ENCODE measurements at places on chromosomes 16 and 17.
A peak's percentile ranks its signal among the peaks of the same experiment; 100 is the strongest.

DNA sequence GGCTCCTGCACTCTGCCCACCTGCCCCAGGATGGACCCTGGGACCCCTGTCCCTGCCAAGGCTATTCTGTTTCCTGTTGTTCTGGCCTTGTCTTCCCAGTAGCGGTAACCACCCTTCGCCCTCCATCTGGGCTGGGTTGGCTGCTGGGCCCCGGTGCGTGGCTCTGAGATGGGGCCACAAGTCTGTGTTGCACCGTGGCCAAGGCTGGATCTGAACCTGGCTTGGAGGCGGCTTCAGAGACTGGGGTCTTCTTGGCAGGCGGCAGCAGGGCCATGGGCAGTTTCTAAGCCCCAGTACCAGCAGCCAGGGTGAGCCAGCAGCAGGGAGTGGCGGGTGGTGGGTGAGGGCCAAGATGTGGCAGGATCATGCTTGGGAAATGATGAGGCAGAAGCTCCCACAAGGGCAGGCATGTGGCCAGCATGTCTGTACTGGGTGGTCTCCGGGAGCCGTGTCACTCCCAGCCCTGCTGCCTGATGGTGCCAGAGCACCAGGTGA, 12.6 kb downstream of the MAP2K3 start:
- DNase-seq = no peak

GRCh38 chr17:41686281-41686680, 2.4 kb upstream of the EIF1 start:
- DNase-seq = no peak

GRCh38 chr17:59420901-59421300, 89.4 kb downstream of the YPEL2 start:
- no peak for DNase-seq

DNA sequence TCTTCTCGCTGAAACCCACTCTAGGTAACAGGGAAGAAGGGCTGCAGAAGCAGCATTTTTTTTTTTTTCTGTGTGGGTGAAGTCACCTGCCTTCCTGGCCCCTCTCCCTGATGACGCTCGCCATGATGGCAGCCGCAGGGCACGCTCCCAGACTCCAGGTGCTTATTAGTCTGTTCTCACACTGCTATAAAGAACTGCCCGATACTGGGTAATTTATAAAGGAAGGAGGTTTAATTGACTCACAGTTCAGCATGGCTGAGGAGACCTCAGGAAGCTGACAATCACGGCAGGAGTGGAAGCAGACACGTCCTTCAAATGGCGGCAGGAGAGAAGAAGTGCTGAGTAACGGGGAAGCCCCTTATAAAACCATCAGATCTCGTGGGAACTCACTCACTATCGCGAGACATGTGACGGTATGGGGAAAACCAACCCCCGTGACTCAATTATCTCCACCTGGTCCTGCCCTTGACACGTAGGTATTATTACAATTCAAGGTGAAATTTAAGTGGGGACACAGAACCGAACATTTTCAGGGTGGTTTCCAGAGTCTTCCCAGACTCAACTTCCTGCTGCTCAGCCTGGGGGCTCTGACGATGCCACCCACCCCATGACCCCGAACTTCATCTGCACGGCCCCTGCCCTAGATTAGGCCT, 34.9 kb upstream of the NLRP1 start:
- DNase-seq = no peak

DNA sequence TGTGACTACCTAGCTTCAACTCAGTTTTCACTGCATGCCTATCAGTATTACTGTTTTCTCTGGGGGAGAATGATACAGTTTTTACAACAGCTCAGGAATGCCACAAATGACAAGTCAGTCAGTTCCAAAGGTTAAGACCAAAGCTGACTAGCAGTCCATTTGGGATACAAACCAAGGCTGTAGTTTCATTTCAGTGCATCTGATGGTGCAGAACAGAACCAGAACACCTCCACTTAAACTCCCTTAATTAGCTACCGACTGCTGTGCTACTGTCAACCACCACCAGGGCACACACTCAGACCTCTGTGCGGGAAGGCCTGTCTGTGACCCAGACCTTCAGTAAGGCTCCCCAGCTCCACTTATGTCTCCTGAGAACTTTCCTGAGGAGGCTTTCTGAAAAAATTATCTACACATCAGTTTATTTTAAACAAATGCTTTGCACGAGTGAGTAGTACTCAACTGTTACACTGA, 20.4 kb downstream of the NFE2L1 start:
- DNase-seq = no peak

GRCh38 chr17:74078363-74078941, 125.0 kb upstream of the RPL38 start:
- DNase-seq = no peak

GRCh38 chr17:78341559-78342448, 18.1 kb downstream of the SOCS3 start:
- DNase-seq = no peak

DNA sequence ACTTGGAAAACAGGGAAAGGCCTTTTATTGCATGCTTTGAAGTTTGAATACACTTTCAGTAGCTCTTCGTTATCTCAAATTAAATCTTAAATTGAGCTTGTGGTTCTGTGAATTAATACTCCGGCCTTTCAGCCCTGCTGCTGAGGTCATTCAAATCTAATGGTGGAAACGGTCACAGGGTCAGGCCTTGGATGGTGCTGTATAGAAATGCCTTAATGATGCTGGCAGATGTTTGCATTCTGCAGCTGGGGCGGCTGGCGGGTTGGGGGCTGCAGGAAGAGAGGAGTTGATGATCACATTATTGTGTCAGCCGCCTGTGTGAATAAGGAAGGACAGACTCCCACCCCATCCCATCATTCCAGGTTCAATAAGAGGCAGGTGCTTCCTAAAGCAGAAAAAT, 723.6 kb downstream of the WWOX start:
- no peak for DNase-seq

DNA sequence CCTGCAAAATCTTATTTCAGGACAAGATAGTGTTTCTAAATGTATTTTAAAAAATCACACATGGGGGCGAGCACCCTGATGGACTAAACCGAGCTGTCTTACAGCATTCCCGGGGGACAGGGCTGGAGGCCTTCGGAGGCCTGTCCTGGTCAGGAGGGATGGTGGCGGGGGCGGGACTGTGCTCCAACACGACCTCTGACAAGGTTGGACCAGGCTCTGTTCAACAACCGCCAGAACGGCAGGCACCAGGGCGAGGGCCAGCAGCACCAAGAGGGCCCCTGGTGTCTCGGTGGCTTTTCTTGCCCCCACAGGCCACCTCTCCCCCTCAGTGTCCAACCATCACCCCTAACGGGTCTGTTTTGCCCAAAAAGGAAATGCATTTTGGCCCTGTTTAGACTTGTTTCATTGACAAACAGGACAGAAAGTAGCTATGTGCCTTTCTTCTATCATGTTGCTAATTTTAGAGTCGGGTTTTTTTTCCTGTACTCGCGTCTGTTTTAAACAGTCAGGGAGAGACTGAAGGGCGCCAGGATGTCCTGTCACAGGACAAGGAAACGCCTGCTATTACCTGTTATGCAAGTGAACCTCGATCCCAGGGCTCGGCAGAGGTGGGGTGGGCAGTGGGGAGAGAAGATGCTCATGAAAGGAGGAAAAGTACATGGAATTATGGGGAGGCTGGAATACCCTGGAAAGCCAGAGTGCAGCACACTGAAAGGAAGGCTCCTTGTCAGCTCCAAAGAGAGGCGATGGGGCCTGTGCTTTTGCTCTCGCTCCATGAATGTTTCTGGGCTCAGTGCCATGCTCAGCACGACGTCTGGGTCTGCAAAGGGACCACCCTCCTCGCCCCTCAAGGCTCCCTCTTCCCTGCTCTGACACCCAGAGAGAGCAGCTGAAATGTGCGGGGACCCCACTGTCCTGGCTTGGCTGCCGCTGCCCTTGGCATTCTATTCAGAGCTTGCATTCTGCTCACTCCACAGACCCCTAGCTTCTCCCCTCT, 11.9 kb downstream of the TMEM204 start:
- no peak for DNase-seq

GRCh38 chr16:27245276-27246172, 23.0 kb downstream of the NSMCE1 start:
- DNase-seq = no peak

GRCh38 chr17:8142887-8143580, 9.2 kb downstream of the PER1 start:
- no peak for DNase-seq

- DNase-seq = no peak
Measured at GRCh38 chr17:65449495-65449894, 112.0 kb downstream of the AXIN2 start.

DNA sequence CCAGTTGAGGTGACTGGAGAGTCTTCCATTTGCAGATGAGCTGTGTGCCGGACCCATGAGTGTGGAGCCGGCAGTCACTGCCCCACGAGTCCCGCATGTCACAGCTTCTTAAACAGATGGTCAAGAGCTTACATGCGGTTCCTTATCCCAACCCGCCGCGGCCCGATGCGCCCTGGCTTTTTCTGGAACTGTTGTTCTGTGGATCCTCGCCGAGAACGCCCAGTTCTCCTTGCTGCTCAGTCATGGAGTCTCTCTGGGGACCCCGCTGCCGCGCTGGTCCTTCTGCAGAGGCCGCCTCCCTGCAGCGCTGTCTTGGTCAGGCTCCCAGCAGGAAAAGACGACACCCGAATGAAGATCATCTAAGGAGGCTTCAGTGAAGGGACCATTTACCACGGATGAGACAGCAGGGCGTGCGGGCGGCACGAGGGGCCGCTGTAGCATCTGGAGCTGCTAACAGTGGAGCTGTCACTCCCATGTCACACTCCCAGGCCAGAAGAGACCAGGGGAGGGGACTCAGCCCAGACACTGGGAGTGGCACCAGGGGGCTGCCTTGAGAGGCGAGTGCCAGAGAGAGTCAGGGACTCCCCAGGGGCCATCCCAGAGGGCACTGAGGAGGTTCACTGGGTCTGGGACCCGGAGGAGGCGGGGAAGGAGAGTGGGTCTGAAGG, 10.8 kb upstream of the LGALS3BP start:
- no peak for DNase-seq

DNA sequence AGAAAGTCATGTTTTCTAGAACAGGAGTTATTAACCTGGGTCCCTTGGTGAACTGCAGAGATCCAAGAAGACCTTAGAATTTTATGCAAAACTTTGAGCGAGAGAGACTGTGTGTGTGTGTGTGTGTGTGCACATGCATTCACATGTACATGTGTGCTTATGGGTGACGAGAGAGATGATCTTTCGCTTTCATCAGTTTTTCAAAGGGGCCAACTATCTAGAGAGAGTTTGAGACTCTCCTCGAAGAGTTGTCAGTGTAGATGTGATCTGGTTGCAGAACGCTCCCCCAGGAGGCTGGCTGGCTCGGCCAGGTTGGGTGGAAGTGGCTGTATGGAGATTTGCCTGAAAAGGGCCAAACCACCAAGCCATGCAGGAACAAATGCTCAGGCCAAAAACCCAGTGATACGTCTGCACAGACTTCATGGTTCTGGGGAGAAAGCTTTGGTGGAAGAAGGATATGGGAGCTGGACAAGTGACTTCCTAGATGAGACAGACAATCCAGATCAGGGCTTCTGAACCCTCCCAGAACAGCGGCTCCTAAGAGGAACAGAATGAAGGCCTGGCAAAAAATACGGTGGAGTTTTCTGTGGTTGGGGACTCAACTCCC, 6.1 kb downstream of the PIK3R5 start:
- no peak for DNase-seq

DNA sequence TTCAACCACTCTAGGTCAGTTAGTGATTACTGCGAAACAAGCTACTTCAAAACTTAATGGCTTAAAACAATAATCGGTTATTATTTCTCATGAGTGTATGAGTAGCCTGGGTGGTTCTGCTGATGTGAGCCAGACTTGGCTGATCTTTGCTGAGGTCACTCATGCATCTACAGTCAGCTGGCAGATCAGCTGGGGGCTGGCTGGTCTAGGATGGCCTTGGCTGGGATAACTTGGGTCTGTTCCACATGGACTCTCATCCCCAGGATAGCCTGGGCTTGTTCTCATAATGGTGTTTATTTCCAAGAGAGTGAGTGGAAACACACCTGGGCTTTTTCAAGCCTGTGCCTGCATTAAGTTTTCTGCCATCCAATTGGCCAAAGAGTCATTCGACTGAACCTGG, 13.0 kb downstream of the CCDC182 start:
- DNase-seq = peak; percentile 16

GRCh38 chr16:10589109-10589508, 8.7 kb upstream of the EMP2 start:
- no peak for DNase-seq

GRCh38 chr16:66358231-66358630, 8.3 kb upstream of the CDH5 start:
- no peak for DNase-seq

- DNase-seq = no peak
Measured at GRCh38 chr16:75251280-75252048, at the start of gene BCAR1. Gene BCAR1 (minus strand): TSS chr16:75251624. CDS start chr16:75251482, 142 bp downstream.

DNA sequence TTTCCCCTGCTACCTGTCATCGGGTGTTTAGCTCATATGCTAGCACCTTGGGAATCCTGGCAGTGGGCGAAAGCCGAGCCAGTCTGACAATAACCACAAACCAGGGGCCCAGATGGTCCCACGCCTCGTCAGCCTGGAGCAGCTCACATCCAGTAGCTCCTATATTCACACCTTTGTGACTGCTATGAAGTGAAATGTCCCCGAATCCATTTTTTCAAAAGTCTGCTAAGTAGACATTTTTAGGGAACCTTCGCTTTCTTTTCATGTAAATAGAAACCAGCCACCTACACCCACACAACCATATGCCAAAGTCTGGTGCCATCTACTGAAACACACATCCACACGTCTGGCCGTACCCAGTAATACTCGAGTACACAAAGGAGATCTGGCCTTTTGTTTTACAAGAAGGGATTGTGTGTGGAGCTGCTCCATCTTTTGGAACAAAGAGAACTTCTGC, 176.8 kb downstream of the SLC39A11 start:
- DNase-seq = no peak

DNA sequence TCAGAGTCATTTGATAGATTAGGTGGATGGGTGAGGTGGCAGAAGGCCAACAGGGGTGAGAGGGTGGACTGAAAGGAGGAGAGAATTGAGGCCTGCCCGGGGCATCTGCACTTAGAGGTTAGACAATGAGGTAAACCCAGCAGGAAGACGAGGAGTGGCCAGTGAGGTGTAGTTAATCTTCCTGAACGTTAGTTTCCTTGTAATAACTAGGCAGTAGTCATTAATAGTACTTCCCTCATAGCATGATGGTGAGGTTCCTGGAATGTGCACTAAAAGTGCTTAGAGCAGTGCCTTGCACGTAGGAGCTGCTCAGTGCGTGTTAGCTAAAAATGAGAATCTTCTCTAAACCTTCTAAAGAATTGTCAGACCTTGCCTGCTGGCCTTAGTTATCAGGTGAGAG, 13.5 kb upstream of the KSR1 start:
- DNase-seq = no peak

DNA sequence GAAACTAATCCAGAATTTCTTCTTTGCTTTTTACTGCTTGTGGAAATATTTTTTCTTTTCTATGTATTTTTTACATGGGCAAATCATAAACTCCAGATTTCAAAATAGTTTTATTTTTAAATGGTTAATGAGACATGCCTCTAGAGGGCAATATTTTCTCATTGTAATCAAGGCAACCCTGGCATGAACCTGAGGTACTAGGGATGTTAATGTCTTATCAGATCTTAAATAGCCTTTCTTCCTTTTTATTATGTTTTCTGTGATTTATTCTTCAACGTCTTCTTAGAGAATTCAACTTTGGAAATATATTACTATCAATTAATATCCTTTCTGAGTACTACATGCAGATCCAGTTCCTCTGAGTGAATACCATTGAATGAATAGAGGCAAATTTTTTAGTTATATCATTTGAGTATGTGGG, 324.7 kb downstream of the BCAS3 start:
- no peak for DNase-seq

- no peak for DNase-seq
Measured at GRCh38 chr16:87392821-87393679, 914 bp downstream of the MAP1LC3B start.
